CD4-positive, alpha-beta T cell treated with Interleukin-21 for 1 hour (primary cell): ENCODE measurements at places on chromosomes 7 and 10.

- DNase-seq: no peak
Measured at GRCh38 chr7:108094346-108094745, 35.8 kb downstream of the LAMB4 start.

- no peak for DNase-seq
Measured at GRCh38 chr7:74502216-74502891, 48.6 kb downstream of the GTF2IRD1 start.

- no peak for DNase-seq
Measured at GRCh38 chr10:102540023-102540422, 36.3 kb downstream of the SUFU start.

DNA sequence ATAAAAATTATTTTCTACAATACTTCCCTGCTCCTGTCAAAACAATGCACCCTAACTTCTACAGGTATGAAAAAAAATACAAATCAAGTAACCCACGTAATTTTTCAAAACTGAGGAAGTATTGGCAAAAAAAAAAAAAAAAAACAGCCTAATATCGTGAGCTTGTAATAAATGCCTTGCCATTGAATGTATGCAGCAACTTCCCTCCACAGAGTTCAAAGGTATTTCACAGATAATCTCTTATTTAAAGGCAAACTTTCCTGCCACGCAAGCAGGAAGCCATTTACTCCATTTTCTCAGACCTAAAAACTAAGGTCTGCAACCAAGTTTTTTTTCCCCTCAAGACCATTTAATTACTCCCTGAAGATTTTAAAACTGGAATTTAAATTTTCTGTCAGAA, 642 bp upstream of the AGR2 start:
- DNase-seq: no peak

GRCh38 chr10:124646483-124647352, 97.5 kb downstream of the FAM53B start:
- no peak for DNase-seq

GRCh38 chr7:157769526-157770215, 432.9 kb downstream of the DNAJB6 start:
- DNase-seq: no peak

DNA sequence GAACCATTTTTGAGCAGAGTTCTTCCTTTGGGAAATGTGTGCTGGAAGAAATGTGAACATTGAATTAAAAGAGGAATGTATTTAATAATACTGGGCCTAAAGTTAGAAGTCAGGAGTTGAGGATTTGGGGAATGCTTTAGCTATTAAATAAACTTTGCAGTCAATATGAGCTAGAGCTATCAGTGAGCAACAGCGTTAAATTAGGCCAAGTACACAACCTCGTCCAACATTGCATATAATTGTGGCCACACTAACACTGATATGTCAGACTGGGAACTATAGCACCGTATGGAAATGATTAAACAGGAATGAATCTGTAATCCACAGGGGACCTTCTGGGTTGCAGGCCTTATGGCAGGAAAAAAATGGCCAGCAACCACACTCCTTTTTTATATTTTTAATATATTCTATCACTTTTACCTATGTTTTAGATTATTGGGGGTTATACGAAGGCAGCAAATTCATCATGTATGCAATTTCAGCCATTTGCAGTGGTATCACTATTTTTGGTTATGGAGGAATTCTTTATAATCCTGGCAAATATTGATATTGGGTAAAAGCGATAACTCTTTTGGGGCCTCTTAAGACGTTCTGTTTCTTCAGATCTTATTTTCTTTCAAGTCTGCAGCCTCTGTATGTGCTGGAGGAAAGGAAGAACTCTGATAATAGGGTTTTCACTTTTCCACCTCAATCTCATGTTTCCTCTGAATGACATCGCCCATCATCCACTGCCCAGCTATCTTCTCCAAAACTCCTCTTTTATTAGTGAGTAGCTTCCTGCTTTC, 236.3 kb upstream of the PLXDC2 start:
- no peak for DNase-seq

- DNase-seq: no peak
Measured at GRCh38 chr10:1189166-1190051, 133.2 kb downstream of the WDR37 start.

GRCh38 chr10:125233726-125234125, 73.4 kb upstream of the CTBP2 start:
- no peak for DNase-seq

GRCh38 chr10:100146875-100147650, 38.8 kb downstream of the ERLIN1 start:
- DNase-seq: no peak

- DNase-seq: no peak
Measured at GRCh38 chr10:59135275-59135674, 41.2 kb upstream of the PHYHIPL start.

- no peak for DNase-seq
Measured at GRCh38 chr10:19713800-19714525, 102.3 kb upstream of the PLXDC2 start.
